LoVo (cell line): ENCODE measurements at places on chromosomes 13 and 19.

DNA sequence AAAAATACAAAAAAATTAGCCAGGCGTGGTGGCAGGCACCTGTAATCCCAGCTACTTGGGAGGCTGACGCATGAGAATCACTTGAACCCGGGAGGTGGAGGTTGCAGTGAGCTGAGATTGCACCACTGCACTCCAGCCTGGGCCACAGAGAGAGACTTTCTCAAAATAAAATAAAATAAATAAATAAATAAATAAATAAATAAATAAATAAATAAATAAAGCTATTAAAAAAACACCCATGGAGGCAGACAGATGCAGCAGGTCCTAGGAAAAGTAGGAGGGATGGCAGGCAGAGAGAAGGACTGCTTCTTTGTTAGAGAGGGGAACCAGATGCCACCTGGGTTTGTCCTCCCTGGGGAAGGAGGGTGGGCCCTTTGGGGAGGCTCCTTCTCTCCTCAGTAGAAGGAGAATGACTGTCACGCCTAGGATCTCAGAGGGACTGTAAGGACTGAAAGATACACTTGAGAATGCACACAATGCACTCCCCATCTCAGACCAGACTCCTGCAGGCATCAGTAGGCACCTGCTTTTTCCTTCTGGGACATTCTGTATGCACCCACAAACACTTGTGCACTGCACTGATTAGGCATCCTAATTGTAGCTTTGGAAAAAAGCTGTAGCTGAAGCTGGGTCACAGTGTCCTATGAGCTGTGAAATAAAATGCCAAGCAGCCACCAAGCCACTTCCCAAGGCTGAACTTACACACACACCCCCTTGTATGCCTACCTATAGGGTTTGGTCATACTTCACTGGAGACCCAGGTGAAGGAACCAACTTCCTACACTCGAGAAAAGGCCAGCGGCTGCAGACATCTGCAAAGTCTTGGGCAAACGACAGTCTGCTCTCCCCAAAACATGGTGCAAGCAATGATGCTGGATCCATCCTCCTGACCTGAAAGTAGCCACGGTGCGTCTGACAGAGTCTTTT lies 18.9 kb upstream of the SLC35E1 start:
- DNase-seq = no peak

DNA sequence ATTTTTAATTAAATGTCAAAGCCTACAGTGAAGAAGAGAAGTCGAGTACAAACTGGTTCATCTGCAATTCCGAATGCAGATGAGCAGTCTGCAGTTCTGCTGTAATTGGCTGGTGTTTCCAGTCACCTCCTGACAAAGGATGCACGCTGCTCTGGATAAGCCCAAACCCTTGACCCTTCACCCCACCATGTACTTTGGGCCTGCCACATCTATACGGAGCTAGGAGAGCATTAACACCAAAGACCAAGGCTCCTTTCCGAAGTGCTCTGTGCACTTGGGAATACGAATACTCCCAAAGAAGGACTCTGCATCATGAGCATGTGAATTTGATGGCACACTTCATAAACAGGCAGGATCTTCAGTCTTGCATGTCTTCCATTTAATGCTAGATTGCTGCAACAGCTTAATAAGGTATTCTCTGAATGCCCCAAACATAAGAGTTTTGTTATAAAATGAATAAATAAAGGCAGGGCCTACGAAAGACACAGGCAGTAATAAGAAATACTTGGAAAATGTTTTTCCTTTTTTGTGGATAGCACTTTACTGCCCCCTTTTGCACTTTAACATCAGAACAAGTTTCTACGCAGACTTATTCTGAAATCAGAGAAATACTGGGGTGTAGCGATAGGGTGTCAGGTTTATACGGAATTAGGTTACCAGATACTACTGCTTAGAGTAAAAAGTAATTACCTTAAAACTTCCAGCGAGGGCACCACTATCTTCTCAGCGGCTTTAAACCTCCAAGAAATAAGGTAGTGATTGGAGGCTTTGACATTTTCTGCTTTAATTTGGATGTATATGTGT lies 15.0 kb downstream of the EFNB2 start:
- DNase-seq = no peak

GRCh38 chr13:70864731-70865130 lies 756.5 kb upstream of the KLHL1 start:
- no peak for DNase-seq

GRCh38 chr19:7004313-7004931 lies 16.8 kb downstream of the MBD3L2B start:
- peak; percentile 38 for DNase-seq

DNA sequence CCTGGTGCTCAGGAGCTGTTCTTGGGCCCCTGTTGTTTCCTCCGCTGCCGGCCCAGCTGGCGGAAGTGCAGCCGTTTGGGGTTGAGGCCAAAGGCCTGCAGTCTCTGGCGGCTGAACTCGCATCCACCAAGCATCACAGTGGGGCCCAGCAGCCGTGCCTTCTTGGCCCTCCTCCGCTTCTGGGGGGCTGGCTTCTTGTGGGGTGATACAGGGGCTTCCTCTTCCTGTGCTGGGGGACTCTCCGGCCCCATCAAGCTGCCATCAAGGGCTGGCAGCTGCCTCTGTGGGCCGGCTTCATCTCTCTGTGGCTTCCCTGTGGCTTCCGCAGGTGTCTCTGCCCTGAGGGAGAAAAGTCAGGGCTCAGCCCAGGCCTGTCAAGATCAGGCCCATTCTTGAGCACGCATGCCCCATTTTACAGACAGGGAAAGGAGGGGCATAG lies 10.3 kb downstream of the ATG4D start:
- no peak for DNase-seq

GRCh38 chr13:96499656-96500055 lies 409.7 kb downstream of the HS6ST3 start:
- DNase-seq = no peak

DNA sequence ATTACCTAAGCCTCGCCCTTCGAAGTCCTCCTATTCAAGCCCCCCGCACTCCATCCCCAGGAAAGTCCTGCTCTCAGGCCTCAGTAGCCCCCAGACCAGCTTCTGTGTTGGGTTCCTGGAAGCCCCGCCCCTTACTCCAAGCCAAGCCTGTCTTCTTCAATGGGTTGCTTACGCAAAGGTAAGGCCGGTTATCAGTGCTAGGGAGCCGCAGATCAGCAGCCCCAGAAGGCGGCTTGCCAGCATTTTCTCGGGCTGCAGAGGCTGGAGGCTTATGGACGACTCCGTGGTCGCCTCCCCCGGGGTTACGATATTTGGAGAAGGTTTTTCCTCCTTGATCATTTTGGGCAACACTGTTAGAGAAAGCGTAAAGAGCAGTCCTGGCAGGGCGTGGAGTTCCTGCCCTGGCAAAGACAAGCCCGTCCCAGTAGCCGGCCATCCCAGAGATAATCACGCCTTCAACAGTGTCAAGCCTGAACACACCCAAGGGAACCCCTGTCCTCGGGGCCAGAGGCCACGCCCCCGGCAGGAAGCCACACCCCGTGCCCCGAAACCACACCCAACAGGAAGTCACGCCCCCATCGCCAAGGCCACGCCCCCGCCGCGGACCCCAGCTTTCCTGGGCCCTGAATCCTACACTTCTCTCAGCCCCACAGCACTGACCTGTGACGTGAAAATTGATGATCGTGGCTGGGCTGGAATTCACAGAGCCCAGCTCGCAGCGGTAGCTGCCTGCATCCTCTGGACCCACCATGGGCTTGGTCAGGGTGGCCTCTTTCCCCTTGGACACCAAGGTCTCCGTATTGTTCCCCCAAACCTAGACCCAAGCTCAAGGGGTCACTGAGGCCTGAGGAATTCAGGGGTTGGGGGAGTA lies 954 bp upstream of the RASIP1 start:
- DNase-seq = peak; percentile 46

DNA sequence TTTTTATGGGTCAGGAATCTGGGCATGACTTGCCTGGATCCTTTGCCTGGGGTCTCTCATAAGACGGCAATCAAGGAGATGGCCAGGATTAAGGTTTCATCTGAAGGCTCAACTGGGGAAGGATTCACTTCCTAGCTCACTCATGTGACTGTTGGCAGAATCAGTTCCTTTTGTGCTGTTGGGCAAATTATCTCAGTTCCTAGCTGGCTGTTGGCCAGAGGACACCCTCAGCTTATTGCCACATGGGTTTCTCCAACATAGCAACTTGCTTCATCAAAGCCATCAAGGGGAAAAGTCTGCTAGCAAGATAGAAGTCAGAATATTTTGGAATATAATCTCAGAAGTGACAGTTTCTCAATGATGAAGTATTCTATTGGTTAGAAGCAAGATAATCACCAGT lies 12.2 kb upstream of the EVI5L start:
- no peak for DNase-seq

- DNase-seq = peak; percentile 55
Observed at GRCh38 chr13:99086267-99087097, 108.6 kb upstream of the DOCK9 start.

- no peak for DNase-seq
Observed at GRCh38 chr13:35957241-35957731, 173.9 kb downstream of the DCLK1 start.

- no peak for DNase-seq
Observed at GRCh38 chr19:22545751-22546150, 88.4 kb upstream of the ZNF492 start.

DNA sequence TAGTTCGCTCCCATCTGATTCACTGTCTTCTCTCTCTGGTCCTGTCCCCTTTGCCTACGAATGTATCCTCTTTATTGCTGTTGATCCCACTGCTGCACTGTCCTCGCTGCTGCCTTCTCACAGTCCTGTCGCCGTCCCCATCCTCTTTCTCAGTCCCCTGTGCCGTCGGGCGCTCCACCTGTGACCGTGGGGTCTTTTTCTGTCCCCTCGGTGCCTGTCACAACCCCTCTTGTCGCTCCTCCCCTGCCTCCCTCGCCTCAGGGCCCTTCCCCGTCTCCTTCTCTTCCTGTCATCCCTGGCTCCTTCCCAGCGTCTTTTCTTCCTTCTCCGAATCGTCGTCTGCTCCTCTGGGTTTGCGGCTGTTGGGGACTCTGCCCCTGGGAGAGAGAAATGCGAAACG lies 32.3 kb downstream of the SYT3 start:
- no peak for DNase-seq

DNA sequence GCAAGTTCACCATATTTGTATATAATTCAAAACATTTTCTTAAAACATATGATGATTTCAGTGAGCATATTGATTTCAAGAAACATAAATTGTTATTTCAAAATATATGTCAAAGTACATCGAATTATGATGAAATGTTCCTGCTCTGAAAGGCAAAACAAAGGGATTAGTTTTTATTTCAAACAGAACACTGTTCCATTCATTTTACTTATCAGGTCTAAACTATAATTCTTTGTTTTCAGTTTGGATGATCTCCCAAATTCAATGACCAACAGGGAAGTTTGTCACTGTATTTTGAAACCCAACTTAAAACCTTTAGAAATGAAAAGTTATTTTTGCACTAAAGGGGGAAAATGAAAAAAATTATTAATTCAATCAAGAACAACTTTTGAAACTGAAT lies 610.2 kb downstream of the SLITRK1 start:
- DNase-seq = no peak

DNA sequence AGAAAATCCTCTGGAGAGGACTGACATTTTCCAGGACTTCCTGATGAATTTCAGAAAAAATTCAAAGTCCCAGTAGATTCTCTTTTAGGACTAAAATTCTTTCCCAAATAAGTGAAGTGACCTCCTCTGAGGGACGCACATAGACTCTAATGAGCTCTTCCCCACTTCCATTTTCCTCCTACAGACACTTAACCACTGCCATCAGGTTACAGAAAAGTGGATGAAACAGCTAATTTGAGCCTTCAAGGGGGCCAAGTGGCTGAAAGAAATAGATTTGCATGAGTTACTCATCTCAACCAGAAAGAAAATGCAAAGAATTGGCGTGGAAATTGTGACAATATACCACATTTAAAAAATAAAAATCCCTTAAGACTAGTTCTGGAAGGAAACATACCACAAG lies 185.3 kb upstream of the EDNRB start:
- DNase-seq = no peak

DNA sequence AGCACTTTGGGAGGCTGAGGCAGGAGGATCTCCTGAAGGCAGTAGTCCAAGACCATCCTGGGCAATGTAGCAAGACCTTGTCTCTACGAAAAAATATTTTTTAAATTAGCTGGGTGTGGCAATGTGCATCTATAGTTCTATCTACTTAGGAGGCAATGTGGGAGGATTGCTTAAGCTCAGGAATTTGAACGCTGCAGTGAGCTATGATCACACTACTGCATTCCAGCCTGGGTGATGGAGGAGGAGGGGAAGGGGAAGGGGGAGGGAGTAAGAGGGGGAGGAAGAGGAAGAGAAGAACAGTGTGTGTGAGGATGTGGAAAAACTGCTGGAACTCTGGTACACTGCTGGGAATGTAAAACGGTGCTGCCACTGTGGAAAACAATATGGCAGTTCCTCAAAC lies 9.2 kb upstream of the CLIP3 start:
- DNase-seq = no peak

DNA sequence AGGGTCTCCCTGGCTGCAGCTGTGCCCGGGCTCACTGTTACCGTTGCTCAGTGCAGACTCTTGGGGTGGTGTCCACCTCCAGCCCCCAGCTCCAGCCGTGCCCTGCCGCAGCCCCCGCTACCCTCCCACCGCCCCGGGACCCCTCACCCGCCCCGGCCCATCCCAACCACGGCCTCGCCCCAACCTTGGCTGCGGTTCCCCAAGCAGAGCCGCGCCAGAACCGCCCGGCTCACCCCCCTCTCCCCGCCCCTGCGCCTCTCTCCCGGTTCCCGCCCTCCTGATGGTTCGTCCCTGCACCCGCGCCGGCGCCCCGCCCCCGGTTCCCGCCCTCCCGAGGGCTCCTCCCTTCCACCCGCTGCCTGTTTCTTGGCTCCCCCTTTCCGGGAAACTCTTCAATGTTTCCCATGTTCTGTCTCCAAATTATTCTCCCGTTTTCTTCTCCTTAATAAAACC lies 40.3 kb downstream of the ANKRD10 start:
- peak; percentile 72 for DNase-seq

DNA sequence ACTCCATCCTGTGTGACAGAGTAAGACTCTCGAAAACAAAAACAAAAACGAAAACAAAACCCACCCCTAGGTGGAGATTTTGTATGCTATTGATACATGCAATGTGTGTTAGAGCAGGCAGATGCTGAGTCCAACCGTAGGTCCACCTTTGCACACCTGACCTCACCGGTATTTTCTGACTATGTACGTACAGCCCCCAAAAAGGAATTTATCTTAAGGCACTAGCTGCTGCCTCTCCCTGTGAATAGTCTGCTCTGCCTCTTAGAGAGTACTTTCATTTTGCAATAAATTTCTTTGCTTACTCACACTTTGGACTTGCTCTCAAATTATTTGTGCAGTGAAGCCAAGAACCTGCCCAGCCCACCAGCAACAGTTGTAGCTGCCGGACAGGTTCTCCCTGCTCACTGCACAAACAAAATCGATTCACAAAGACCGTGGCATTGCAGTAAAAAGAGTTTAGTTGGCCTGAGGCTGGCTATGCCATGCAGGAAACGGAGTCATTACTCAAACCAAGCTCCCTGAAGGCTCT lies 8.2 kb upstream of the ZNF77 start:
- DNase-seq = peak; percentile 52

DNA sequence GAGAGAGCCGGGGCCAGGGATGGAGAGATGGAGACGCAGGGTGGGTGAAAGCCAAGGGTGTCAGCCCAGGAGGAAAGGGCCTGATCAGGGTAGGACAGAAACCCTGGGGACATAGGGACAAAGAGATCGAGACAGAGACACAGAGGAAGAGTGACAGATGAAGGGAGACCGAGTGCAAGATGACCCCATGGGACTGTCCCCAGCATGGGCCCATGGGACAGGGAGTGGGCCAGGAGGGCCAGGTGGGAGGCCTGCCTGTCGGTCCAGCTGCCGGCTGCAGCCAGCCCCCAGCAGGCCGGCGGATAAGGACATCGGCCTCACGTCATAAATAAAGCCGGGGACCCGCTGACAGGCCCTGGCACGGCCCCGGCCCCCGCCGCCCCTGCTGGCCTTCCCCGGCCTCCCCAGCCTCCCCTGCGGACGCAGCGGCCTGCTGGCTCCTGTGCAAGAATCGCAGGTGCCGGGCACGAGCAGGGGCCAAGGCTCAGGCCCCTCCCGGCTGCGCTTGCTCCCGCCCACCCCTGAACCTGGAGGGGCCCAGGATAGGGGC lies 6.3 kb downstream of the REX1BD start:
- DNase-seq = no peak
